ENCODE measurements at places on chromosomes 6 and 20. TPM values are rescaled to one million over a fixed set of nuclear protein-coding genes. Genes with fewer than 3 reads are reported as not detected.

ADGRB3 gene
- 0.25 TPM for total RNA-seq

BCAS4 gene
- total RNA-seq, result 0.46 TPM

VSX1 gene
- not detected for total RNA-seq

DNA sequence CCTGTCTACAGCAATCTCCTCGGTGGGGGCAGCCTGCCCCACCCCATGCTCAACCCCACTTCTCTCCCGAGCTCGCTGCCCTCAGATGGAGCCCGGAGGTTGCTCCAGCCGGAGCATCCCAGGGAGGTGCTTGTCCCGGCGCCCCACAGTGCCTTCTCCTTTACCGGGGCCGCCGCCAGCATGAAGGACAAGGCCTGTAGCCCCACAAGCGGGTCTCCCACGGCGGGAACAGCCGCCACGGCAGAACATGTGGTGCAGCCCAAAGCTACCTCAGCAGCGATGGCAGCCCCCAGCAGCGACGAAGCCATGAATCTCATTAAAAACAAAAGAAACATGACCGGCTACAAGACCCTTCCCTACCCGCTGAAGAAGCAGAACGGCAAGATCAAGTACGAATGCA lies 19.4 kb downstream of the PRDM1 start:
- no peak for DNase-seq

DNA sequence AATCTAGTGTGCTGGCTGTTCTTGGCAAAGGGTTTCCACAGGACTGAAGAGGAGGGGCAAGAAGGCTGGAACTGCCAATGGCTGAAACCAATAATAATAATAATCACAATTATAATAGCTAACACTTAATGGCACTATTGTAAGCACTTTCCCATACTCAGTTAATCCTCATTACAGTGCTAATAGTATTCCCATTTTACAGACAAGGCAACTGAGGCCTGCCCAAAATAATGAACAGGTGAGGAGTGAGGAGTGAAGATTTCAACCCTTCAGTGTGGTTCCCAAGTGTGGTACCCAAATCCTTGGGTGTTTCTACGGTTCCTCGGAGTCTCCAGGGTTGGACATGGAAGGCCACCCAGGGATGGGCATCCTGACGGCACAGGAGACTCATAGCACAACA lies 69.9 kb downstream of the TRERF1 start:
- no peak for DNase-seq
